ENCODE measurements at places on chromosomes 16 and 17.

DNA sequence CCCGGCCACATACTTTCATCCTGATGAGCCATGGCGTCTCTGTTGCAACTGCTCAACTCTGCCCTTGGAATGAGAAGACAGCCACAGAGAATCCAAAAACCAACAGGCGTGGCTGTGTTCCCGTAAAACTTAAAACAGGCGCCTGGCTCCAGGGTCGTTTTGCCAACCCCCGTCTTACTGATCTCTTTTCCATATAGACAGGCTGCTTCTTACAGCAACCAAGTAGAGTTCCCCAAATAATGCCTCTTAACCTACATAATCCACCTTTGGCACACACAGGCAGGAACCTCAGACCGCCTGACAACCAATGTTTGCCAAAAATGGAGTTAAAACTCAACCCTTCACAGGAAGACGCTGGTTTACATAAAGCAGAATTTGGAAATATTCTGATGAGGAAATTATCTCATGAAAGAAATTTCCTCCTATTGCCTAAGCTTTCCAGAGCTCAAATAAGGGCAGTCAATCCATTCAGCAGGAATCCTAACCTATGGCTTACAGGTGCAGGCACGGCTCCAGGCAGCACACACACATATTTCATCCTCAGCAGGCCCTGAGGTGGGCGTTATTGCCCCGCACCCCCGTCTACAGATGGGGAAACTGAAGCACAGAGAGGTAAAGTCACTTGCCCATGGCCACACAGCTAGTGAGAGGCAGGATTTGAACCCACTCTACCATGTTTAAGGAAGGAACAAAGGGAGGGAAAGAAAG, 35.8 kb downstream of the LITAF start:
- DNase-seq: peak; percentile 83

GRCh38 chr16:11697319-11697718, 29.1 kb downstream of the SNN start:
- no peak for DNase-seq

GRCh38 chr16:11857161-11857560, 5.8 kb upstream of the RSL1D1 start:
- no peak for DNase-seq

- DNase-seq: no peak
Measured at GRCh38 chr17:28406473-28406814, 432 bp upstream of the SLC46A1 start.

DNA sequence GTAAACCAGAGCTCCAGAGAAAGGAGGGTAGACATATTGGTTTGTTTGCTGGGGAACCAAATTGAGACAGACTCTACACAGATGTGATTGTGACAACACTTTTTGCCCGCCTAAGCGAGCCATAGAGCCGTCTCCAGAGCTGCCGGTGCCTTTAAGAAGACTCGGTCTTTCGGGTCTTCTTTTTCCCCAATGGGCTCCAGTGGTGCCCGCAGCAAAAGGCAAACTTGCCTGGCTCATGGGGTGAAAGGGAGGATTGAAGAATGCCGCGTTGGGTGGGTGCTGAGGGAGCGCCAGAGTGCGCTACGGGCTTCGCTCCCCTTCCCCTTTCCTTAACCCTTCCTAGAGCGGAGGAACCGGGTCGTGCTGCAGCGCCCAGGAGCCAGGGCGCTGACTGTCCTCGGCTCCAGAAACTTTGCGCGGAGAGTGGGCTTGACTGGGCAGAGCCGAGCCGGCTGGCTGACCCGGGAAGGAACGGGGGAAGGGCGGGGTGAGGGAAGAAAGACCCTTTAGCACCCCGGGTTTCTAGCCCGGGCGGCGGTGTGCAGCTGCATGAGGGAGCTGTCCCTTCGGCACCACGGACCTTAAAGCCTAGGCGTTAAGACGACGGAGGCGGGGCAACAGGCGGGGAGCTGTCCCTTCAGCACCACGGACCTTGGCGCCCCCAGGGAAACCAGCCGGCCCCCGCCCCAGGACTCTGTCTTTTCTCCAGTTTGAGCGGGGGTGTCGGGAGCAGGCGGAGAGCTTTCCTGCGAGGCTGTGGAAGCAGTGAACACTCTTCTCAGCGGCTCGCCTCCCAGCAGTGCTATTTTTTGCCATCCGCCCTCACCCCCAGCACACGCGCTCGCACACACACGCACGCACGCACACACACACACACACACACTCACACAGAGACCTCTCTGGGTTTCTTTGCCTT, at the start of gene CACNG3:
TSS of gene CACNG3 (plus strand) at position 880 of the 916 bp plus-strand sequence. CDS start 420 bp downstream, outside the sequence.
- peak; percentile 88 for DNase-seq

GRCh38 chr17:39652587-39653315, 12.4 kb upstream of the TCAP start:
- no peak for DNase-seq

DNA sequence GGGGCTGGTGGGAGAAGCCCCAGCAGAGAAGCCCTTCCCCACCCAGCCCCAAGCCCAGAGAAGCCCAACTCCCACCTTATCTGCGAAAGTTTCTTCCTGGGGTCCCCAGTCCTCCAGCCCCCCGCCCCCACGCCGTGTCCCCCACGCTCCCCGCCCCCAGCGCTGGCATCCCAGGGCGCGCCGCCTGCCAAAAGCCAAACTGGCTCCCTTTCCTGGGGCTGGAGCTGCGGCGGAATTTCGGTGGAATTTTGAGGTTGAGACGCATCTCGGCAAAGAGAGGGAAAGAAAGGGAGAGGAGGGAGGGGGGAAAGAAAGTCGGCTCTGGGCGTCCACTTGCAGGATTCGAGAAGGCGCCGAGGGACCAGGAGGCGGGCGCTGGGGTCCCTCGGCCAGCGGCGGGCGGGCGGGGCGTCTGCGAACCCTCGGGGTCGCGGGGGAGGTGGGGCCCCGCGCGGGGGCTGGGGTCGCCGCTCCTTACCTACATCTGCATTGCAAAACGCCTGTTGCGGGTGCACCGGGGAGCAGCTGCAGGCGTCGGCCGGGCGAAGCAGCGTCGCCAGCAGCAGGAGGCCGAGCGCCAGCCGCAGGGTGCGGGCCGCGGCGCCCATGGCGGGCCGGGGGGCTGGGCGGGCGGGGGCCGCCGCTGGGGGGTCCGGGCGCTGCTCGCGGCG, 571 bp downstream of the TIMP2 start:
- peak; percentile 57 for DNase-seq

- DNase-seq: peak; percentile 28
Measured at GRCh38 chr17:37299257-37299980, 76.4 kb upstream of the C17orf78 start.

GRCh38 chr17:74520016-74520434, 11.2 kb downstream of the CD300LB start:
- no peak for DNase-seq

DNA sequence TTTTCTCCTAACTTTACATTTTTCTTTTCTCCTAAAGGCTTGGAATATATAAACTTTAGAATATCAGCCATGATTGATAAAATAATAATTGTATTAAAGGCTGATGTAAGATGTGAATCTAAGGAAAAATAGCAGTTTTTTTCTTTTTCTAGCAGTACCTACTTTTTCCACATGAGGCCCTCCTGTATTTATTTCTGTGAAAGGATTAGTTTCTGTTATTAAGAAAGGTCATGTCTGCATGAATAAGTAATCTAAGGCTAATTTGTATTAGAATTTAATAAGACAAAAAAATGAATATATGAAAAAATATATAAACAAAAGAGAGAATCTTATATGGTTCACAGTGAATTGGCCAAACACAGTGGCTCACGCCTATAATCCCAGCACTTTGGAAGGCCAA, 85.3 kb downstream of the STXBP4 start:
- no peak for DNase-seq

DNA sequence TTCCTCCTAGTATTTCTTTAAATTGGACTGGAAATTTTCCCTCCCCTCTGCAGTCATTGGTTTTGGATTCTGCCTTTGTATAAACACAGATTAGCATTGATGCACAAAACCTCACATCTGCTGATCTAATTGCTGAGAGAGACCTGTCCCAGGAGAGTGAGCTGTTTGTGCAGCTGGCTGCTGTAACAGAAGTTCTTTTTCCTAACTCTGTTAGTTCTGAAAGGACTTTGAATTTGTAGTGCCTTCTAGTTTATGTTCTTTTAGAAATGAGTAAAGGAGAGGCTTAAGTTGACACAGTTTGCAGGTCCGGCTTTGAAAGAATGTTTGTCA, 45.2 kb upstream of the KPNB1 start:
- DNase-seq: peak; percentile 93

DNA sequence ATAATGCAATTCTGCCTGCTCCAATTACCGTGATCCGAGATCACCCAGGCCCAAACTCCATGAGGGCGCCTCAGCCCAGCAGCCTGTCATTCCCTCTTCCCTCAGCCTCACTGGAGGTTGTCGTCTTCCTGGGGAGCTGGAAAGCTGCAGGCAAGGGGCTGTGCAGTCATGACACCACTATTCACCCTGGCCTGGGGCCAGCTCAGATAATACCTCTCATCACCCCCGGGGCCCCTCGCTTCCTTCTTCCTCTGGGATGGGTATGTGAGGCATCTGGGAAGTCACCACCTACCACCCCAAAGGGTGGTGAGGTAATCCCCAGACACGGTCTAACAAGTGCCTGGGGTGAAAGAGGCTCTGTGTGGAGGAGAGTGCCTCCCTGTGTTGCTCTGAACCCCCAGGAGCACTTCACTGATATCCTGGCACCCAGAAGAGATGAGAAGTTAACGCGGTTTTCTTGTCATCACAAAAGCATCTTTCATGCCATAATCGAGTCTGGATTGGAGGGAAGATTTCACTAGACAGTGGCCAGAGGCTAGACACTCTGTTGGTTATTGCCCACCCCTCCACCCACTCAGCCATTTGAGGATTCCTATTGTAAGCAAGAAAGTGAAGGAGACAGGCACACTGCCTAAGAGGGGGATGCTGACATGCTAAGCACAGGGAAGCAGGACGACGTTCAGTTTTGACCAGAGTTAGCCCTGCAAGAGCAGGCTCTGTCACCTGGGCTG, 18.4 kb downstream of the CFAP20 start:
- DNase-seq: peak; percentile 43

GRCh38 chr17:61411261-61412142, 11.9 kb downstream of the TBX2 start:
- DNase-seq: peak; percentile 66

Data from tongue (tissue), 3 donors.